ENCODE measurements at places on chromosomes 16 and 17.

GRCh38 chr16:27522173-27522707, 27.5 kb downstream of the GTF3C1 start:
- DNase-seq: no peak

- peak; percentile 77 for DNase-seq
Observed at GRCh38 chr16:56279132-56279531, 87.8 kb downstream of the GNAO1 start.

GRCh38 chr16:57021757-57022156, 32.4 kb downstream of the NLRC5 start:
- no peak for DNase-seq

DNA sequence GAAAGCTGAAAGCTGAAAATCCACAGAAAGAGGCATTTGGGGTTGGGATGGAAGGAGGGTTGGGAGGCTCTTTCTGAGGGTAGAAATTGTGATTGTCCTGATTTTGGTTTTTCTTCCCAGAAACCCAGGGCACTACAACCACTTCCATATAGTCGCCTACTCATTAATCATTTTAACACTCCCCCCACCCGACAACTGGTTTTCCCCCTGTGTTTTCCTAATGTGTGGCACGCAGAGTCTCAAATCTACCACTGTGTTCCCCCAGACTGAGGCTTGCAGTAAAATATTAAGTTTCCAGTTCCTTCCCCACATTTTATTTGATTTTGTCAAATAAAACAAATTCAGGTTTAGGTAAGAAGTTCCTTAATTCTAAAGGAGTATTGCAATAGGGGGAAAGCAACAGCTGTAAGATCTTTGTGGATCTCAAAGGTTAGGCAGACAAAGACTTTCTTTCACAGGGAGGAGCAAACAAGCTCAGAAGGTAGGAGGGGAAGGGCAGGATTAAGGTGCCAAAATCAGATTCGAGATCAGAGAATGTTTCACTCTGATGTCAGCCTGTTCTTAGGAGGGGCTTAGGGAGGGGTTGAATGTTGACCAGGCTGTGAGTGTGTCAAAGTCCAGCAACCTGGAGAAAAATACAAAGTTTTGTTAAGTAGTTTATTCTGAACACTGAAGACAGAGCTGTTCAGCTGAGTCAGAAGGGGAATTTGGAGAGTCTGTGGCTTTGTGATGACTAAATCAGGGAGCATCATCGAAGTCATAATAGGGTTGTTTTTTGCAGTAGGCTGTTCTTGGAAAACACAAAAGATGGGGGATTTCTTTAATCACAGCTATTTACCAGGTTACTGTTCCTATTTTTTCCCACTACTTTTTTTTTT, 3.6 kb downstream of the ZNF267 start:
- peak; percentile 60 for DNase-seq

- DNase-seq: no peak
Observed at GRCh38 chr16:76466871-76467270, 189.7 kb downstream of the CNTNAP4 start.

GRCh38 chr16:30997725-30998711, 12.4 kb downstream of the STX1B start:
- DNase-seq: no peak

DNA sequence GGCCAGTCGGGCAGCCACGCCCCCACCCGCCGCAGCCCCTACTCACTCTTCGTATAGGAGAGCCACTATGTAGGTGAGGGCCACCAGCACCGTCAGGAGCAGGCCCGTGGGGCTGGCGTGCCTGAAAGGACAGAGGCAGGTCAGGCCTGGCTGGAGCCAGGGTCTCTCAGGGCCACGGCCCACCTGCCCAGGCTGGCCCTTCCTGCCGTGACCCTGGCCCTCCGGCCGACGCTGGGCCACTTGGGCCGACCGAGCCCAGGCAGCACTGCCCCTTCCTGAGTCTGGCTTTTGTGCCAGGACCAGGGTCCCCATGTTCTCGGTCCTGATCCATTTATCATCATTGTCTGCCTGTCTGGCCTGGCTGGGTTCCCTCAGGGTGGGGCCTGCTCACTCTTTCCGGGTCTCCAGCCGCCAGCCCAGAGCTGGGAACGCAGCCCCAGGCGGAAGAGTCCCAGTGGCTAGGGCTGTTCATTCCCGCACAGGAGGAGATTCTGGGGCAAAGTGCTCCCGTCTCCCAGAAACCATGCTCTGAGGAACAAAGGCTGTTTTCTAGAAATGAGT, 10.1 kb upstream of the RASD1 start:
- DNase-seq: no peak

GRCh38 chr16:27439271-27440018, 37.5 kb downstream of the IL21R start:
- no peak for DNase-seq

DNA sequence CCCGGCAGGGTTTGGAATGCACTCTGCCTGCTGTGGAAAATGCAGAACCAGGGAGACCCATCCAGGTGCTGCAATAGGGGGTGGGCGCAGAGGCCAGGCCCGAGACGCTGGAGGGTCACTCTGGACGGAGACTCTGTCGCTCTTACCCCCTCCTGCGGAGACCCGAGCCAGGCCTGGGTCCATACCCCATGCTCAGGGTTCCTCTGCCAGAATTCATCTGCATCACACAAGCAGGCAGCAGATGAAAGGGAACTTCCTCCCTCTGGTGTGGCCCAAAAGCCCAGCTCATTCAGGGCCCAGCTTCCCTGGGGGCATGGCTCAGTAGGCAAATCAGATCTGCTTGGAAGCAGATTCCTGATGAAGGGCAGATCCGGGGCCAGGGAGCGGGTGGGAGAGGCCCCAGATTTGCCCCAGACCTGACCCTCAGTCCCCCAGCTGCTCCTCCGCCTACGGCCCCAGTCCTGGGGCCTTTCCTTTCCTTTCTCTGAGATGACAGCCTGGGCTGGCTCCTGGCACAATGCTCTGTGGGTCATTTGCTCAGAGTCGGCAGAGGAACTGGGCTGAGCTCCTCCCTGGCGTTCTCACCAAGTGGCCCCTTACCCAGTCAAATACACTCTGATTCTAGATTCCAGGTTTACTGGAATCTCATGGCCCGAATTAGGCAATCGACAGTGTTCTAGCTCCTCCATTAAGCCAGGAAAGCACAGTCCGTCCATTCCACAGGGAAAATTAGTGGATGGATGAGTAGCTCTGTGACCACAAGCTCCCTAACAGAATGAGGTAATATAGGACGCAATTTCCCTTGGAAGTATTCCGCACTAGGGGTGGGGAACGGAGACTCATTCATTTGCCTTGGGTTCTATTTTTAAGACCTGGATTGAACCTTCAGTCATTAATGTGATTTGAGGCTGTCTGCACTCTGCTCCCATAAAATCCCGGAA, 19.1 kb upstream of the RASD1 start:
- no peak for DNase-seq

- DNase-seq: no peak
Observed at GRCh38 chr17:34614698-34615097, 35.3 kb downstream of the TMEM132E start.

DNA sequence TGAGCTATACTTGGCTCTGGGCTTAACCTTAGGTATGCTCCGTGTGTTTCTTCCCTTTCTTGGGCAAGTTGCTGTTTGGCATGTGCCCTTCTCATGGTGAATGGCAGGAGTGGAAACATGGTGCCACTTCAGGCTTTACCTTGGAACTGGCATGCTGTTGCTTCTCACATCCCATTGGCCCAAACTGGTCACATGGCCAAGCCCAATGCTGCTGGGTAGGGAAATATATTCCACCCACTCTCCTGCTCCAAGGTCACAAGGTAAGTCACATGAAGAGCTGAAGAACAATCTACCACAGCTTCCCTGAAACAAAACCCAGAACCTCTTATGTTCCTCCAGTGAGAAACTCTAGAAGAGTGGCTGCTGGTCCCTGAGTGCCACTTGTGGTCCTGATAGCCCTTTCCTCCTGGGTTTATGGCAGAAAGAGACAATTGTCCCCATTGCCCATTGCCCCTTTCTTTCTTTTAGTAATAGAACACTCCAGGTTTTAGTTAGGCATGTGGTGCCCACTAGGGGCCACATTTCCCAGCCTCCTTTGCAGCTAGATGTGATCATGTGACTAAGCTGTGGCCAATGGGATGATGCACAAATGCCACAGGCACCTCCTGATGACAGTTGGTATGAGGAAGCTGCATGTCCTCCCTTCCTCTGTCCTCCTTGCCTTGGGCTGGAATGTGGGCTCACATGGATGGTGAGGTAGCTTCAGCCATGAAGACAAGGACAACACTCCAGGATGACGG, 50.3 kb downstream of the MEOX1 start:
- DNase-seq: no peak

GRCh38 chr17:50364715-50365114, 8.3 kb downstream of the MRPL27 start:
- DNase-seq: no peak

DNA sequence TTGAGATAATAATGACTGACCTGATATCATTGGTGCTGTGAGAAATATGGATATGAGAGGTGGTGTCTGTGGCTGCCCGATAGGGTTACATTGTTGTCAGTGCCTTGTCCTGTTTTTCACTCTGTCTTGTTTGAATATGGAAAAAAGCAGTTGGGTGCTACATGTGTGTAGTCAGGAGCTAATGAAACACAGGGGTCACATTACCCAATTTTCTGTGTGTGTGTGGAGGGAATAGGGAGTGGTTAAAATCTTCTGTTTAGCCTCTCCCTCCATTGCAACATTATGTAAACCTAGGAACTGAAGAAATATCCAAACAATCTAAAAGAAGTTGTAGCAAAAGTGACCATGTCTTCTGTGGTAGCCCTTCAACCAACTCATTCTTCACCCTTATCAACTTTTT, 527.7 kb upstream of the SOX9 start:
- no peak for DNase-seq

DNA sequence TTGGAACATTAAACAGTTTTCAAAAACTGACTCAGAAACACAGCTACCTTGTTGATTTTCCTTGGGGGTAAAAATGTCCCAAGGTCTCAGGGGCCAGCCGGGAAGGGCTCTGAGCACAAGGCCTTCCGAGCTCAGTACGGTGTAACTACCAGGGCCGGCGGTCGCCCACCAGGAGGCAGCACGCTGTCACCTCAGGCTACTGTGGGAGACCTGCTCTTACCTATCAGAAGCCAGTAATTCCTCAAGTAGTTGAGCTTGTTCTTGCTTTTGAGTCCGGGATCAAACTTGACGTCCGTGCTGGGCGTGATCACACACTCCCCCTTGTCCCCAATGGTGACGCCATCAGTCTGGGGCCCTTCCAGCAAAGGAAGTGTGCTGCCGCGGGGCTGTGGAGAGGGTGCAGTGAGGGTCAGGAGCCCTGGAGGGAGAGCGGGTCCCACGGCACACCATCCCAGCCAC, 43.4 kb upstream of the ICAM2 start:
- DNase-seq: peak; percentile 40

DNA sequence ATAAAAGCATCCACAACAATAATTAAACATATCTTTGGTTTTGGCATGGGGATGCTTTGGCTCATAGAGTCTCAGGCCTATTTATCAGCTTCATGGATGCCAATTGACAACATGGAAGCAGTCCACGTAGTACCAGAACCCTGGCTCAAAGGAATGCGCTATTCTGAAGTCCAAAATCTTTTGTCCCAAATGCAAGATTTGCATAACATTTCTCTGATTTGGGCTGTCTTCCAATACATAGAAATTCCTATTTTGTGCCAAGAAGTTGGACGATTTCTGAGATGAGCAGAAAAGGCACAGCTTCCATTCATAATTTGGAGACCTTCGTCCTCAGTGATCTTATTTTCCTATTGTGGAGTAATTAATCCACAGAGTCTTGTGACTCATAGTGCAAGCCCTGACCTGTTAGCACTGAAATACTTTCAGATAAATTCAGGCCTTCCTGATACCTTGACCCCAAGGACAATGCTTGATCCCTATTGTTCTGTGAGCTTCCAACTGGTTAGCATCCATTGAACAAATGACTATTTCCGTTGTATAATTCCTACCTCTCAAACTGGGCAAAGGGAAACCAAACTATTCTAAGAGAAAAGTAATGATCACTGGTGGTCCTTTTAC, 78.4 kb upstream of the CDH11 start:
- no peak for DNase-seq

GRCh38 chr17:29112771-29113295, 67.4 kb downstream of the MYO18A start:
- DNase-seq: no peak

GRCh38 chr17:38881600-38882191, 11.8 kb downstream of the LASP1 start:
- peak; percentile 75 for DNase-seq

- peak; percentile 40 for DNase-seq
Observed at GRCh38 chr17:10772425-10773380, 31.2 kb downstream of the TMEM238L start.

DNA sequence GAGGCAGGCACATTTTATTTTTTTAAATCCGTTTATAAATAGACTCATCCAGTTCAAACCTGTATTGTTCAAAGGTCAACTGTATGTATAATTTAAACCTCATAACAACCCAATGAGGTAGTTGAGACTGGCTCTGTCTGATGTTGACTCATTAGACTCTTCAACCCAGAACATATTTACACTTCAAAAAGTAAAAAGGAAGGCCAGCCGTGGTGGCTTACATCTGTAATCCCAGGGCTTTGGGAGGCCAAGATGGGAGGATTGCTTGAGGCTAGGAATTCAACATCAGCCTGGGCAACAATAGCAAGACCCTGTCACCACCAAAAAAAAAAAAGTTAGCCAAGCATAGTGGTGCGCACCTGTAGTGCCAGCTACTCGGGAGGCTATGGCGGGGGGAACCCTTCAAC, 32.5 kb upstream of the DHRS7B start:
- no peak for DNase-seq

DNA sequence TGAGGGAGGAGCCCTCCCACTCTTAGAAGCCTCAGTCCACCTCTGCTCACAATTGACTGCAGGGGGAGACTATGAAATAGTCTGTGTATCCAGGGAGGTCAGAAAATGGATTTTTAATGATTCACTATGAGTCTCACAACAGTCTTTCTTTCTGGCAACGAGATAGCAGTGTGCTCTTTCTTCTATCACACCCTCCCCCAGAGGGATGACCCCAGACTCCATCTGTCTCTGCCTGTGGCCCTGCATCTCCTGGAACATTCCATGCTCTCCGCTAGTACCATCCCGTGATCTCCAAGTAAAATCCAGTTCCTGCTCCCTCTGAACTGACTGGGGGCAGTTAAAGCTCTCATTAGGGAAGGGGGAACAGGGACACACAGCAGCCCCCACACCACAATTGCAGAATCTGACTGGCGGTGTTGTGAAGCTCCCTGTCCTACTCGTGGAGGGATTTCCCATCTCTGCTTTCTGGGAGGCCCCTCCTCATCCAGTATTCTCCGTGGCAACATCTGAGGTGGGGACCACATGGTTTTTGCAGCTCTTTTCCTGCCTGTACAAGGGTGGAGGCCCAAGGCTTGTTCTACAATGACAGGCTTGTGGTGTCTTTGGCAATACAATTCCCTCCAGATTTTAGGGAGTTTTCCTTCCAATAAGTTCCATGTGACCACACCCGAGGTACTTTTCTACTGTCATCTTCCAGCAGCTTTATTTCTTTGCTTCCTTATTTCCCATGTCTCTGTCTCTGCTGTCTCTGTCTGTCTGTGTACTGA, 19.4 kb downstream of the NATD1 start:
- no peak for DNase-seq

- no peak for DNase-seq
Observed at GRCh38 chr17:70775679-70776078, 606.3 kb downstream of the KCNJ2 start.

All from activated naive CD8-positive, alpha-beta T cell treated with anti-CD3 and anti-CD28 coated beads for 36 hours (primary cell).